ENCODE measurements at places on chromosomes 11 and 22.

DNA sequence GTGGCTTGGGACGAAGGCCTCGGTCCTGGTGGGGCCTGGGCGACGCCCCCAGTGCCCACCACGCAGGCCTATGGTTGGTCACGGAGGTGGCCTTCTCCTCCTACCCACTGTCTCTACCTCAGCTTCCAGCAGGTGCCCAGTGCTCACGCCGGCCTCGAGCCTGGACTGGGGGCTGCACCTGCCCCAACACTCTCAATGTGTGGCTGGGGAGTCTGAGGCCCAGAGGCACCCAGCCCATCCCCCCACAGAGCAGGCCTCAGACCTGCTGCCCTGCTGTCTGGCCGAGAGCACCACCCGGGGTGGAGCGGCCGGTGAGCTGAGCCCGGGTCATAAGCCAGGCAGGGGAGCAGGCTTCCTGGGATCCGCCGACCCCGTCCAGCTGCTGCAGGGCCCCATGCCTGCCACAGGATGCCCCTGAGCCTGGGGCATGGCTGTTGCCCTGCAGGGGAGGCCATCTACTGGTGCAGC is 28.6 kb upstream of the MUC5AC start:
- no peak for DNase-seq

GRCh38 chr11:30423279-30423648 is 100.4 kb downstream of the ARL14EP start:
- no peak for DNase-seq

- no peak for DNase-seq
Measured at GRCh38 chr11:85167038-85167437, 460.1 kb downstream of the DLG2 start.

DNA sequence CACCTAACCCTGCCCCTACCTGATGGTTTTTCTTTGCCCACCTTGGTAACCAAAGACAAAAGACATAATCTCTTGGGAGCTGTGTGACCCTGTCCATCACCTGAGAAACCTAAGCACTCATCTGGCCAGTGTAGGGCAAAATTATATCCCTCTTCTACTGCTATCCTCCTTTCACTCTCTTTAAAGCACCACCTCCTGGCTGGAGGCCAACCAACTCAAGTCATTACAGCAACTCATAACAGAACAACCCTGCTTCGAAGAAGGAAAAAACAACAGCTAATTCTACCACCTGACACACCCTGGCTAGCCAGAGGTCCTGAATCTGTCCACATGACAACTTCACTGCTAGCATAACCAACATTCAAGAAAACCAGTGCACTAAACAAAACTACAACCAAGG is 45.5 kb downstream of the GAS2 start:
- DNase-seq = no peak

Measured in left renal pelvis (tissue), 4 donors.